Activated naive CD4-positive, alpha-beta T cell treated with anti-CD3 and anti-CD28 coated beads, Interleukin-2, amount 50 U/mL, for 16 hours (primary cell): ENCODE measurements at places on chromosomes 6 and 20.

DNA sequence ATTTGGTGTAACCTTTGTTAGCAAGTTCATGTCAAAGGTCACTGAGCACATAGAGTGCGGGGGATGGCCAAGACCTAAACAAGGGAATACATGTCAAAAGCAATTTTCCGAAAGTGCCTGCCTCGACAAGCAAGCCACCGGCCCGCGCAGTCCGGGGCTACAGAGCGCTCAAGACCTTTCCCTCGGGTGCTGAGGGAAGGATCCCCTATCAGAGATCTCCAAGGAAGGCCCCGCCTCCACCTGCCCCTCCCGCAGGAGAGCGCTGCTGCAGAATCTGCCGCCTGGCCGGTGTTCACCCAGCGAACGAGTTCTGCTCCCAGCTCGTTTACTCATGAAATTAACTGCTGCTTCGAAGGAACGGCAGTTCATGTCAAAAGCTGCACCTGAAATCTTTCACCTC lies 252.7 kb downstream of the BMP7 start:
- DNase-seq: no peak

DNA sequence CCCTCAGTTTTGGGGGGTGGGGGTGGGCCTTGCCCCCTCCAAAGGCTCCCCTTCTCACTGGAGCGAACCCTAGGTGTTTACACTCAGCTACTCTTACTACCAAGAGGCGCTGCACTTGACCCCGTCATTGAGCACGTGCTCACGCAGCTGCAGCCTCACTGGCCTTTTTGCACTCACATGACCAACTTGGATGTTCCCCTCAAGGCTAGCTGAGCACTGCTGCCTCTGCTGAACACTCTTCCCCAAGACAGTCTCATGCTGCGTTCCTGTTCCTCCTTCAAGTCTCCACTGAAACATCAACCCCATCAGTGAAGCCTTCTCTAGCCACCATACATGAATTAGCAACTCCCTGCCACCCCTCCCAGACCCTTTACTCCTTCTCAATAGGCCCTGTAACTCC lies 4.0 kb downstream of the SOD2 start:
- no peak for DNase-seq

- DNase-seq: no peak
Measured at GRCh38 chr6:72702421-72702820, 80.6 kb downstream of the KCNQ5 start.

DNA sequence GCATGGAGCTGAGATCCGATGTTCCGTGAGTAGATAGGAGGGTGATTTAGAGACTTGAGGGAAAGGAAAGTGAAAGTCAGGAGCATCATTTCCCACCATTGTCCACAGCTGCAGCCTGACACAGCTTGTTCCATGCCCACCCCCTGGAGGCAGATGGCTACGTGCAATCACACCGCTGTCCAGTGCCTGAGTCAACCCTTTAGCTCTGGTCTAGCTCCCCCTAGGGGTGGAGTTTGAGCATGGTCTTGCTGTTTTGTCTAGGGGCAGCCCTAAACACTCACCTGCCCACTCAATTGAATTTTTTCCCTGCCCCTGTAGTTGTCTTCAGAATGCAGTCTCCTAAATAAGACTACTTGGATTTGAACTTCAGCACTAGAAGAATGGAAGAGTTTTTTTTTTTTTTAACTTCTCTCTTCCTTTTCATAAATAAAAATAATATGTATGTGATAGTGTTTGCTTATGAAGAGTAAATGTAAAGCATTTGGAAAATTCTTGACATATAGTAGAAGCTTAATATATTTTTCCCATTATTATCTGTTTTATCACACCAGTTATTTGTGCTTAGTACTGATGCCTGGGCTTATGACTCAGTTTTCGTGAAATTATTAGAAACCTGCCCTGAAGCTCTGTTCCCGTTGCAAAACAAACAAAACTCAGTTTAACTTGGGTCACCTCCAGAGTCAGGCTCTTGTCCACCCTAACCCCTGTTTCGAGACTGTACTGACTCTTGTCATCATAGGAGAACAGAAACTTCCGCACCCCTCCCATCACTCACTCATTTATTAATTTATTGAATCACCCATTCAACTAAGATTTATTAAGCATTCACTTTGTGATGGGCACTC lies 814.8 kb downstream of the MAFB start:
- no peak for DNase-seq

DNA sequence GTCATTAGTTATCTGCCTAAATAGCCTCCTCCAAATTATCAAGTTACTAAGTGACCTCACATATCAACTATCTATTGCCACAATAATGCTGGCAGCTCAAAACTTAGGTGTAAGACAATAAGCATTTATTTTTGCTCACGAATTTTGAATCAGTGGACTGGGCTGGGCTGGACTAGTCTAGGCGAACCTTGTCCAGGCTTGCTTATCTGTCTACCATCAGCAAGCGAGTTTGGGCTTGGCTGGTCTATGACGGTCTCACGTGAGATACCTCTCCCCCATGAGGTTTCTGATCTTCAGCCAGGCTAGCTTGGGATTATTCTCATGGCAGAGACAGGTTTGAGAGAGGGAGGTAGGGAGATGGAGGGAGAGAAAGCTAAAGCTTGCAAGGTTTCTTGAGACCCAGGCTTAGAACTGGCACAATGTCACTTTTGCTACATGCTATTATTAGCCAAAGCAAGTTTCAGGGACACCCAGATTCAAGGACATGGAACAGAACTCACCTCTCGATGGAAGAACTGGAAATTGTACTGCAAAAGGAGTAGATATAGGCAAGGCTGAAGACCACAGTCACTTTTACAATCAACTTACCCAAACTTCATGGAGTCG lies 80.9 kb downstream of the WASF1 start:
- no peak for DNase-seq

DNA sequence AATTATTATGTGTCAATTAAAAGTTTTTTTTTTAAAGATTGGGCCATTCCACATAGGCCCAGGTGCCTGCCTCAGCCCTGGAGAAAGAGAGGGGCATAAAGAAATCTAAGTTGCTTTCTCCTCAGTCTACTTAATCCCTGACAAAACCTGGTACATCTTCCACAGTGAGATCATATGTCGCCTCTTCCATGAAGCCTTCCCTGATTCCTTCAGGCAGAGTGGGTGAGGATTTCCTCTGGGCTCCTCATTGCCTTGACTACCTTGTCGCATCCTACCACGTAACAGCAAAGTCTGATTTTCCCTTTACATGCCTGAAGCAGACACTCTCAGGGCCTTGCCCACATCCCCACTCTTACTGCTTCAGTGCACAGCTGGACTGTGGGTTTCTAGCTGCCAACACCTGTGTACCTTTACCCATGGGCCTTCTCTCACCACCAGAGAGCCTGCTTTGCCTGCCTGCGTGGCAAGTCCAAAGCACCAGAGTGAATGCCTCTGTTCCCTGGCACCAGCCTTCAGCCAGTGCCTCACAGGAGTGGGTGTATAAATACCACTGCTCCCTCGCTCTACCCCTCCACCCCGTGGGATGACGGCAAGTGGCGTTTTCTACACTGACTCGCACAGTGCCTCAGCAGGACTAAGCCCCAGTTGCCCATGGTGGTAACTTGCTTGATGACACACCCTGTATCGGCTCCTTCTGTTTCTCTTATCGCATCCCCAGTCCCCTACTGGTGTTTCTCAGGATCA lies 68.0 kb downstream of the EYA2 start:
- DNase-seq: no peak

DNA sequence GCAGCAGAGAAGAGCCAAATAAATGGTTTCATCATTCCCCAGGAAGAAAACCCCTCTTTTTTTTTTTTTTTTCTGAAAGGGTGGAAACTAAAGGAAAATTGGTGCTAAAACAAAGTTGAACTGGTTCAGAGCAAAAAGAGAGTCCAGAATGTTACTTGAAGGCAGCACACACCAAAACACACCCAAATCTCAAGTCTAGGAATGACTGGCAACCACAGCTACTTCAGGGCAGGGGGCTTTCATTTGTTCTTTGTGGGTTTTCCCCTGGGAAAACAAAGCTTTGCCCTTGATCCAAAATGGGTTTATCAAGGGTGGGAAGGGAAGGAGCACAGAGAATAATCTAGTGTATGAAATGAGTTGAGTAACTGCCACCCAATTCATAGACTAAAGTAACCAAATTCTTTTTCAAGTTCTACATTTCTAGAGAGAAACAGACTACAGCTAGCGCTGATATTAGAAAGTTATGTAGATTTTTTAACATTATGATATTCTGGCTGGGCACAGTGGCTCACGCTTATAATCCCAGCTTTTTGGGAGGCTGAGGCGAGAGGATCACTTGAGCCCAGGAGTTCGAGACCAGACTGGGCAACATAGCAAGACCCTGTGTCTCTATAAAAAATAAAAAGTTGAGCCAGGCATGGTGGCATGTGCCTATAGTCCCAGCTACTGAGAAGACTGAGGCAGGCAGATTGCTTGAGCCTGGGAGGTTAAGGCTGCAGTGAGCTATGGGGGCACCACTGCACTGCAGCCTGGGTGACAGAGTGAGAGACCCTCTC lies 119.8 kb downstream of the NFATC2 start:
- DNase-seq: no peak

GRCh38 chr20:8005575-8006366 lies 13.8 kb downstream of the TMX4 start:
- no peak for DNase-seq

GRCh38 chr6:4346659-4347333 lies 211.4 kb upstream of the ECI2 start:
- no peak for DNase-seq

DNA sequence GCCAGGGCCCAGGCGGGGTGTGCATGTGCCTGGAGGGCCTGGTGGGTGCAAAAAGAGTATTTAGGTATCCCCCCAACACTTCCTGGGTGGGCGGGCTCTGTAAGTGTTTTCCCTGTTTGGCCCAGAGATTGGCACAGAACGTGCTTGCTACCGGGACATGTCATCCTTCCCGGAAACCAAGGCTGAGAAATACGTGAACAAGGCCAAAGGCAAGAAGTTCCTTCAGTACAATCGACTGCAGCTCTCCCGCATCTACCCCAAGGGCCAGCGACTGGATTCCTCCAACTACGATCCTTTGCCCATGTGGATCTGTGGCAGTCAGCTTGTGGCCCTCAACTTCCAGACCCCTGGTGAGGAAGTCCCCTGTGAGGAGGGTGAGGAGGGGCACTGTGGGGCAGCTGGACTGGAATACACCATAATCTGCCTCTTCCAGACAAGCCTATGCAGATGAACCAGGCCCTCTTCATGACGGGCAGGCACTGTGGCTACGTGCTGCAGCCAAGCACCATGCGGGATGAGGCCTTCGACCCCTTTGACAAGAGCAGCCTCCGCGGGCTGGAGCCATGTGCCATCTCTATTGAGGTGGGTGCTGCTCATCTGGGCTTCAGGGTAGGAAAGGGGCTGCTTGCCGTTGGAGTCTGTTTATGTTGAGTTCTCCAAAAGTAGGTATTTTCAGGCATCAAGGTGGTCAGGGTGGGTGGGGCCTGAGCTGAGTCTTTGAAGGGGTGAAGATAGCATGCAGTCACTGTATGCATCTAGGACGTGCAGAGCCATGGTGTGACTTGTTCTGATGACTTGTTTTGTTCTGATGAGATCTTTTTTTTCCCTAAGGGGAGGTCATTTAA lies 35.2 kb downstream of the PLCG1 start:
- DNase-seq: peak; percentile 4

DNA sequence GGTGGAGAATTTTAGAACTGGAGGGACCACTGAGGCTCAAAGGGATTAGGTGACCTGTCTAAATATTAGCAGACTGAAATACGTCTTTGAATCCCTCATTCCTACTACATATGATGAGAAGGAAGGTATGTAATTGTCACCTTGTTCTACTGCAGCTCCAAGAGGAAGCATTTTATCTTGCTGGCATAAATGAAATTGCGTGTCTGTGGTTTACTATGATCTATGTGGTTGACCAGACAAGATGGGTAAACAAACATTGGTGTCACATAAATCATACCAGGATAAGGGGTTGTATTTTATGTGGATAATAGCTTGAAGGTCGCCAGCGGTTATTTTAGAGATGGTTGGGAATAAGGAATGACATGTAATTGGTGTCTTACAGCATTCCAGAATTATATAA lies 78.2 kb downstream of the LAMA4 start:
- DNase-seq: no peak

- DNase-seq: no peak
Measured at GRCh38 chr6:5563086-5563485, 301.8 kb downstream of the FARS2 start.

DNA sequence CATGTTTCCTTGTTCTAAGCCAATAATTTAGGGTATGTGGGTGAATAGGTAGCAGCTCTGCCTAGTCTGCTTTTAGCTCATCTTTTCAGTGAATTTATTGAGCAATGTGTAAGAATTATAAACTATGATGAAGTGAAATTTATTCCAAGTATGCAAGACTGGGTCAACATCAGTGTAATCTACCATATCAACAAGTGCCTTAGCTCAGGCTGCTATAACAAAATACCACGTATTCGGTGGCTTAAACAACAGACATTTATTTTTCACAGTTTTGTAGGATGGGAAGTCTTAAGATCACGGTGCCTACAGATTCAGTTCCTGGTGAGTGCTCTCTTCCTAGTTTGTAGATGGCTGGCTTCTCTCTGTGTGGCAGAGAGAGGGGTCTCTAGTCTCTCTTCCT lies 54.0 kb downstream of the LYRM2 start:
- no peak for DNase-seq

GRCh38 chr20:34720266-34720665 lies 16.1 kb downstream of the TP53INP2 start:
- no peak for DNase-seq

DNA sequence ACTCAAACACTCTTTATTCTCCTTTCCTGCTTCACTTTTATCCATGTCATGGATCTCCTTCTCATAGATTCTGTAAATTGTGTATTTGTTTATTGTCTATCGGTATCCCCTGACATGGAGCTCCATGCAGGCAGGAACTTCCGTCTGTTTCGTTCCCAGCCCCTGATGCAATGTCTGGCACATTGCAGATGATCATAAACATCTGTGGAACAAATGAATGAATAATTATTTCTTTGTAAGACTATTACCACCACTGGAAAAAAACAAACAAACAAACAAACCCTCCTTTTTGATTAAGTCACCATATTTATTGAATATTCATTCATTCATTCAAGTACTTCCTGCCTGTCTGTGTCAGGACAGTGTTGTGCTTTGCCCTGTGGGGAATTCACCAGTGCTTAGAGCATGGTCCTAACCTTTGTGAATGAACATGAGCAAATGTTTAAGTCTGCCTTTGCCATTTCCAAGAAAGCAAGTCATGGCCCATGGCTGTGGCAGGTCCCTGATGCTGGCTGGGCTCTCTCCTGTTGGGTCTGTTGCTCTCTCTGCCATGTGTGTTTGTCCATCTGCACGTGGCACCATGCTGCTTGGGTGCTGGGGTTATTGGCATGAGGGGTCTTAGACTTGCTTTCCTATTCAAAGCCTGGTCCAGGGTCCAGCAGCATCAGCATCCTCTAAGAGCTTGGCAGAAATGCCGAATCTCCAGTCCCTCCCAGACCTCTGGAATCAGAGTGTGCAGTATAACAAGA lies 47.5 kb upstream of the NAA20 start:
- no peak for DNase-seq

DNA sequence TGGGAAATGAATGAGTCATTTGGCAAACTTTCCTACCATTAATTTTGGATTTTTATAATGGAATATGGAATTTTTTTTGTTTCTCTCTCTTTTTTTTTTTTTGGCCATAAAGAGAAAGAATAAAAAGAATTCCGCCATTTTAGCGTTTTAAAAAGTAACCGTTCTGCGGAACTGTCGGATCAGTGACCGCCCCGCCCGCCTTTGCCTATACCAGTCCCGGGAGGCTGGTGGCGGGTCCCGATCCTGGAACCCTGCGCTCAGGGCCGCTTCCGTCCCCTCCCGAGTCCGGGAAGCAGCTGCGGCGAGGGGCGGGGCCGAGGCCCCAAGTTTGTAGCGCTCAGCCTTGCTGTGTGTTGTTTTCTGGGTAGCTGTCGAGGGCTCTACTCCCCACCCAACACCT lies 609 bp downstream of the L3MBTL1 start:
- peak; percentile 14 for DNase-seq

- DNase-seq: no peak
Measured at GRCh38 chr6:21348504-21349195, 244.9 kb upstream of the SOX4 start.
